ENCODE measurements at places on chromosomes 6 and 20.

GRCh38 chr20:10771435-10772140 is 97.8 kb upstream of the JAG1 start:
- no peak for DNase-seq

- peak; percentile 43 for DNase-seq
Measured at GRCh38 chr20:35994994-35995453, 26.6 kb downstream of the CNBD2 start.

DNA sequence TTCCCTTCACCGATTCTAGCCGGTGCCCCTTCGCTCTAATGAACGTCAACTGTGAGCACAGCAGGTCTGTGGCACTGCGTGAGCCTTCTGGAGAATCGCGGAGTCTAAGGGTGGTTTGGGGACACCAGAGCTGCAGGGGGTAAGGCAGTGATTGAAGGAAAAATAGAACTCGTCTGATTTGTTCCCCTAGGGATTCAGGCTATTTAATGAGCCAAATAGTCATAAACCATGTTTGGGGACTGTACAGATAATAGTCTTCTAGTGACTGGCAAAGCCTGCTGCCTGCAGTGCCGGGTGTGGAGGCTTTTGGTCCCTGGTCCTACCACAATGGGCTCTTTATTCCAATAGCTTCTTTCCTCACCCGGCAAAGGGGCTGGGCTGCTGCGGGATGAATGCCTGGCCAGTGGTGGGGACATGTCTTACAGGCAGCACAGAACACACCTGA is 11.1 kb upstream of the NTSR1 start:
- no peak for DNase-seq

- no peak for DNase-seq
Measured at GRCh38 chr20:63889241-63890200, 5.4 kb upstream of the DNAJC5 start.

All from activated T-helper 1 cell treated with anti-CD3 and anti-CD28 coated beads, Interleukin-12 subunit alpha, Interleukin-12 subunit beta, Interleukin-2, Interleukin-4 antibody, amounts not matched to agents 30 ng/mL and 10 ng/mL and 1 ng/mL, durations not matched to agents 14 hours and 24 hours and 36 hours (primary cell).